Uterus (tissue), 4 donors: ENCODE measurements at places on chromosomes 12 and 14. TPM values are rescaled to one million over a fixed set of nuclear protein-coding genes. Genes with fewer than 3 reads are reported as not detected.

AQP6 gene
- total RNA-seq = not detected

LYZ gene
- total RNA-seq = 17.3 TPM

VDR gene
- 2.0 TPM for total RNA-seq

TMEM253 gene
- total RNA-seq = 0.85 TPM

- H3K4me1 ChIP-seq = no peaks in the 10 kb centered on the region
- no peak for DNase-seq
- no peaks in the 10 kb centered on the region for H3K27me3 ChIP-seq
- H3K36me3 ChIP-seq = no peaks in the 10 kb centered on the region
- no peak overlapping the region for H3K4me3 ChIP-seq
Measured at GRCh38 chr14:51441001-51441400, 201.0 kb downstream of the TMX1 start.

MYO1A gene
- not detected for total RNA-seq

- no peaks in the 10 kb centered on the region for H3K4me1 ChIP-seq
- no peaks in the 10 kb centered on the region for H3K36me3 ChIP-seq
- H3K27me3 ChIP-seq = no peaks in the 10 kb centered on the region
Measured at GRCh38 chr12:44827832-44828438, 48.2 kb downstream of the NELL2 start.

DNA sequence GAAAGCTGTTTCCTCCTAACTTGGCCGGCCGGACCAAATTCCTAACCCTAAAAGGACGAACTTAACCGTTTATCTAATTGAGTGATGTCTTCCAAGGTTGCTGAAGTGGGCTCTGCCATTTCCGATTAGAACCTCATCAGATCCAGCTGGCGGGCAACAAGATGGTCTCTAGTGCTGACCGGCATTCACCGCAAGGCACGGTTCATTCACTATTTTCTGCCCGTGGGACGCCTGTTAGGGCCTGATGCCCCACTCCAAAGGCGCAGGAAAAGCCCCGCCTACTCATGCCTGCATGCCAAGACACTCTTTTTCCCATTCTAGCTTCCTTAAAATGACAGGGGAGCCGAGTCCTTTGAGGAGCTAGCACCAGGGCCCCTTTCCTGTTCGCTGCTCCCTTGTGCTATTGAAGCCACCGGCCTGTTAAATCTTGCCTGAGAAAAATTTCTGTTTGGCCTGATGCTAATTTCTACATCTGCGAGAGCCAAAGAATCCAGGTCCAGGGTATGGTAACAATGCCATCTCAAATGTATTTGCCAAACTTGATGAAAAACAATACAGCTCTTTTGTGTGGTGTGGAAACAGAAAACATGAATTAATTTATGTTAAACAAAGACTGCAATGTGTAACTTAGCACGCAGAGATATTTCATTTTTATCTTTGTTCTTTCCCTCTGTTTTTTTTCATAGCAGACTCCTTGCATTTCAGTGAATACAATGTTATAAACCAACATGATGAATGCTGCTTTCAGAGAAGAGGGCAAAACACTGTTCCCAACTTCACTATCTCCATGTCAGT lies 1071.2 kb upstream of the USP15 start:
- H3K4me1 ChIP-seq = no peaks in the 10 kb centered on the region
- no peak overlapping the region for H3K27ac ChIP-seq
- DNase-seq = no peak
- H3K27me3 ChIP-seq = no peaks in the 10 kb centered on the region

DNA sequence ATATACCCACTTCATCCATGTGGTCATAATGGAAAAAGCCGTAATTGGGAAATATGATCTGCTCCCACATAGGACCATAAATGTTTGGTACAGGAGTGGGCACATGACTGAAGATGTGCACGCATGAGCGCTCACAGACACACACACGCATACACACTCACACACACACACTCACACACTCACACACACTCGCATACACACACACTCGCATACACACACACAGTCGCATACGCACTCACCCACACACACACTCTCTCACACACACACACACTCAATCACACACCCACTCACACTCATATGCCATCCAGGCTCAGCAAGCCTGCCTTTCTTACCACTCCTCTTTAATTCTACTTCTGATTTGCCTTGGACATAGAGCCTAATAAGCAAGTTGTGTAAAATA lies 45.6 kb upstream of the EGLN3 start:
- no peak overlapping the region for H3K27ac ChIP-seq
- H3K36me3 ChIP-seq = no peaks in the 10 kb centered on the region
- H3K4me3 ChIP-seq = no peak overlapping the region
- H3K4me1 ChIP-seq = no peaks in the 10 kb centered on the region
- DNase-seq = no peak
- no peaks in the 10 kb centered on the region for H3K27me3 ChIP-seq

DNA sequence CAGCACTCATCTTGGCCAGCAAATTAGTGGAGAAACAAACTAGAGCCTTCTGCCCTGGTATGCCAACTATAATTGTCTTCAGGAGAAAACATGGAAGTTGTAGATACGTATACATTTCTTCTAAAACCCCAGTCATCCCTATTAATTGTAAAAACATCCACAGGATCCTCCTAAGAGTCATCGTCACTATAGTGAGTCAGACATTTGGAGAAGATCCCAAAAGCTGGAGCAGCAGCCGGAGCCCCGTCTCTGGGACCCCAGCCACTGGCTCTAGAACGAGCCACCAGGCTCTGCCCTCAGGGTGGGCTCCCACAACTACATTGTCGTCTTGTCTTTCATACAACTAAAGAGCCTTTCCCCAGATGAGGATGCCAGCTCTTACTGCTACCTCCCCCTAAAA lies 15.5 kb downstream of the PRKAB1 start:
- DNase-seq = no peak
- H3K36me3 ChIP-seq = no peaks in the 10 kb centered on the region
- no peak overlapping the region for H3K27ac ChIP-seq
- H3K4me1 ChIP-seq = no peaks in the 10 kb centered on the region

DNA sequence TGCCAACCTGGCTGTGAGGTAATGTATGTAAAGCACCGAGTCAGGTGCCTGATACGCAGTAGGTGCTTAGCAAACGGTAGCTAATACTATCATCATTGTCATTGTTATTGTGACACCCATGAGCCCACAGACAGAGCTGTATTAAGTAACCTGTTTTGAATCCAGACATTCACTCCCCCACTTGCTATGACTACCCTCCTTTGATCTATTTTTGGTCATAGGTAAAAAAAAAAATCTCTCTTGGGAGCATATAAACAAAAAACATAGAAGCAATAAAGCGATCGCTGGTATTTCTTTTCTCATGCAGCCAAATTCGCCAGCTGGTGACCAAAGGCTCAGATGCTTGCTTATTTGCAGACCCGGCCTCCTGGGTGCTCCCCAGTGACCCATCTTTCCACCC lies 330.2 kb downstream of the DPF3 start:
- H3K36me3 ChIP-seq = no peaks in the 10 kb centered on the region
- no peak overlapping the region for H3K4me3 ChIP-seq
- H3K27me3 ChIP-seq = no peaks in the 10 kb centered on the region
- H3K4me1 ChIP-seq = no peaks in the 10 kb centered on the region

- no peaks in the 10 kb centered on the region for H3K27me3 ChIP-seq
- no peak overlapping the region for H3K27ac ChIP-seq
- H3K4me3 ChIP-seq = no peak overlapping the region
- no peaks in the 10 kb centered on the region for H3K36me3 ChIP-seq
Measured at GRCh38 chr12:74889563-74890236, 319.9 kb downstream of the KCNC2 start.

DNA sequence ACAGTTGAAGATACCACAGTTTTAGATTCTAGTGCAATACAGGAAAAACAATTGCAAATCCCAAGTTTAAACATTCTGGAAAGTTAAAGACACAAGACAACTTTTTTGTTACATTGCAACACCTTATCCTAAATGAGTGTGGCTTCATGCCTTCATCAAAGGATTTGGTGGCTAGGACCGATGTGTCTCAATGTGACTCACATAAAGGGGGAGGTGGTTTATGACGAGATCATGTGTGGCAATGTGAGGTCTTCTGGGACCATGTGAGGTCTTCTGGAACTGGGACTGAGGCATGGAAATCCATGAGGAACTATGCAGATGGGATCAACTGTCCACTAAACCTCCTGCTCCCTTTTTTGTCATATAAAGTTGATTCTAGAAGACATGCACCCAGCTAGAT lies 166.2 kb downstream of the PAX9 start:
- H3K27ac ChIP-seq = no peak overlapping the region
- H3K4me1 ChIP-seq = no peaks in the 10 kb centered on the region
- H3K4me3 ChIP-seq = no peak overlapping the region
- H3K36me3 ChIP-seq = no peaks in the 10 kb centered on the region
- no peak for DNase-seq
- H3K27me3 ChIP-seq = no peaks in the 10 kb centered on the region

ARMH4 gene
- 8.2 TPM for total RNA-seq

ERBB3 gene
- 3.8 TPM for total RNA-seq

GRCh38 chr12:83985084-83985483 lies 927.5 kb downstream of the SLC6A15 start:
- H3K27ac ChIP-seq = no peak overlapping the region
- no peaks in the 10 kb centered on the region for H3K4me1 ChIP-seq
- no peaks in the 10 kb centered on the region for H3K36me3 ChIP-seq

CCDC196 gene
- not detected for total RNA-seq

CACNA1C gene
- total RNA-seq = 15.9 TPM

DNA sequence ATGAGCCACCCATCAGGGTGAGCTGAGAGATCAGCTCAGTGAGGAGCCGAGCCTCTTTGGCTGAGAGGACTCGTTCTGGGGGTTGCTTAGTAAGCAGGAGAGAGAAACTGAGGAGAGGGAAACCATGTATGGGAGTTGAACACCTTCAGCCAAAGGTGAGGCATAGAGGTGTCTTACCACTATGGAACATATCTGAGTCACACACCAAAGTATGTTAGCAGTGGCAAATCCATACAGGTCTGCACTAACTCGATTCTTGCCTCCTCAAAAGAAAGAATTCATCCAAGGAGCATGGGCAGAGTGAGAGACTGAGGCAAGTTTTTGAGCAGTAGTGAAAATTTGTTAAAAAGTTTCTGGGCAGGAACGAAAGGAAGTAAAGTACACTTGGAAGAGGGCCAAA lies 46.7 kb upstream of the RNU6-8 start:
- no peaks in the 10 kb centered on the region for H3K27me3 ChIP-seq
- no peak for DNase-seq
- no peak overlapping the region for H3K27ac ChIP-seq
- no peaks in the 10 kb centered on the region for H3K36me3 ChIP-seq
- H3K4me3 ChIP-seq = no peak overlapping the region

RHEBL1 gene
- not detected for total RNA-seq

NGDN gene
- 14.3 TPM for total RNA-seq

DNA sequence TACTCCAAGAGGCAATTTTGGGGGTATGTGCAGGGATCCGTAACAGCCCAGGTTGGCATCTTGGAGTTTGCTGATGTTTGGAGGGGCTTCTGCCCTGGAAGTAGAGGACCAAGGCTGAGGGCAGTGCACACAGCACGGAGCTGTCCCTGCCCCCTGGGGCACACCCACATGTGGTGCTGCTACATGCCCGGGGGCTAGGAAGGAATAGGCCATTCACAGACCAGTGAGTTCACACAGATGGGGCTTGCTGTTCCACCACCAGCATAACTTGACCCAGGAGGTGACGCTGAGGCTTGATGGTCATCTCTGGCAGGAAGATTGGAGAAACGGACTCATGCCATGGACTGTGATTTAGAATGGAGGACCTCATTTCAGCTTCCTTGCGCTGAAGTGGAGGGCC lies 231.1 kb upstream of the FKBP4 start:
- H3K4me1 ChIP-seq = no peaks in the 10 kb centered on the region
- no peaks in the 10 kb centered on the region for H3K36me3 ChIP-seq
- no peaks in the 10 kb centered on the region for H3K27me3 ChIP-seq

TBC1D30 gene
- total RNA-seq = 6.7 TPM

RASSF9 gene
- total RNA-seq = 10.0 TPM

- H3K36me3 ChIP-seq = no peaks in the 10 kb centered on the region
- DNase-seq = no peak
- peaks cover 4% of the 10 kb centered on the region for H3K4me1 ChIP-seq
Measured at GRCh38 chr12:114274131-114274530, 131.8 kb downstream of the TBX5 start.

GRCh38 chr14:75221797-75222196 lies 45.4 kb upstream of the TMED10 start:
- no peaks in the 10 kb centered on the region for H3K4me1 ChIP-seq
- no peaks in the 10 kb centered on the region for H3K36me3 ChIP-seq
- H3K27me3 ChIP-seq = no peaks in the 10 kb centered on the region

DNA sequence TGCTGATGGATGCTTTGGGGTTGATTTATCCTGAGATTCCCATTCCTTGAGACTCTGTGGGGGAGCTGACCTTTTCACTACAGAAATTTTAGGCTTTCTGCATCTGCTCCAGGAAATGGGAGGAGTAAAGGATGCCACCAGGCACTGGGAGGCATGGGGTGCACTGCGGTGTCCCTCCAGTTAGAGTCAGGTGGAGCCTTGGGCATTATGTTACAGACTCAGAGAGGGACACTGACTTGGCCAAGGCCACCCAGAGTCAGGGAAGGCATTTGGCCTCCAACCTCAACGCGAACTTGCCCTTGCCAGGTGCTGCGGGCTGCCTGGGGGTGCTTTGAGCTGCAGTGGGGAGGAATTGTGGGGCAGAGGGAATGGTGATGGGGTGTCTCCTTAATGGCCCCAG lies 58.0 kb upstream of the TBX3 start:
- H3K36me3 ChIP-seq = no peaks in the 10 kb centered on the region
- DNase-seq = no peak
- H3K4me3 ChIP-seq = no peak overlapping the region
- H3K27ac ChIP-seq = no peak overlapping the region
- no peaks in the 10 kb centered on the region for H3K27me3 ChIP-seq

NEUROD4 gene
- total RNA-seq = not detected

DNA sequence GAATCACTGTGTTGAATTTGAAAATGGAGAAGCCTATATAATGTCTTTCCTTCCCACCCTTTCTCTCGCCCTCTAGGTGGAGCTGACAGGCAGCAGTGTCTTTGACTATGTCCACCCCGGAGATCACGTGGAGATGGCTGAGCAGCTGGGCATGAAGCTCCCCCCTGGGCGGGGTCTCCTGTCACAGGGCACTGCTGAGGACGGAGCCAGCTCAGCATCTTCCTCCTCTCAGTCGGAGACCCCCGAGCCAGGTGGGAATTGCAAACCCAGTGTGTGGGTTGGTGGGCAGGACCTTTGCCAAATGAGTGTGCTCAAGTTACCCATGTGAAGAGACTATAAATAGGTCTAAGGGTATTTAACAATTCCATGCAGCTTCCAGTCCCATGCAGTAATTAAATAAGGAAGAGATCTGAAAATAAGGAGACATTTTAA lies 274.7 kb downstream of the EGLN3 start:
- no peak overlapping the region for H3K27ac ChIP-seq
- no peaks in the 10 kb centered on the region for H3K4me1 ChIP-seq
- H3K27me3 ChIP-seq = no peaks in the 10 kb centered on the region
- no peaks in the 10 kb centered on the region for H3K36me3 ChIP-seq
- no peak for DNase-seq

- no peaks in the 10 kb centered on the region for H3K36me3 ChIP-seq
- no peak overlapping the region for H3K4me3 ChIP-seq
- H3K27ac ChIP-seq = no peak overlapping the region
- no peaks in the 10 kb centered on the region for H3K4me1 ChIP-seq
- DNase-seq = no peak
Measured at GRCh38 chr12:31756977-31757420, 28.2 kb upstream of the AMN1 start.
